ENCODE measurements at places on chromosomes 2 and 18. TPM values are rescaled to one million over a fixed set of nuclear protein-coding genes. Genes with fewer than 3 reads are reported as not detected.

NIF3L1 gene
- polyA plus RNA-seq: 38.1 TPM

EFHD1 gene
- not detected for polyA plus RNA-seq

RAB6C gene
- not detected for polyA plus RNA-seq

SPATA3 gene
- polyA plus RNA-seq: not detected

PRKRA gene
- 20.7 TPM for polyA plus RNA-seq

CCDC141 gene
- polyA plus RNA-seq: not detected

CCL20 gene
- polyA plus RNA-seq: 0.60 TPM

STK36 gene
- polyA plus RNA-seq: 9.8 TPM

TEKT4 gene
- polyA plus RNA-seq: not detected

LAMA1 gene
- 5.4 TPM for polyA plus RNA-seq

Measured in foreskin keratinocyte (primary cell).